ENCODE measurements at places on chromosomes 11 and 22.

GRCh38 chr11:32821917-32822560 lies 7.7 kb upstream of the PRRG4 start:
- DNase-seq = no peak

DNA sequence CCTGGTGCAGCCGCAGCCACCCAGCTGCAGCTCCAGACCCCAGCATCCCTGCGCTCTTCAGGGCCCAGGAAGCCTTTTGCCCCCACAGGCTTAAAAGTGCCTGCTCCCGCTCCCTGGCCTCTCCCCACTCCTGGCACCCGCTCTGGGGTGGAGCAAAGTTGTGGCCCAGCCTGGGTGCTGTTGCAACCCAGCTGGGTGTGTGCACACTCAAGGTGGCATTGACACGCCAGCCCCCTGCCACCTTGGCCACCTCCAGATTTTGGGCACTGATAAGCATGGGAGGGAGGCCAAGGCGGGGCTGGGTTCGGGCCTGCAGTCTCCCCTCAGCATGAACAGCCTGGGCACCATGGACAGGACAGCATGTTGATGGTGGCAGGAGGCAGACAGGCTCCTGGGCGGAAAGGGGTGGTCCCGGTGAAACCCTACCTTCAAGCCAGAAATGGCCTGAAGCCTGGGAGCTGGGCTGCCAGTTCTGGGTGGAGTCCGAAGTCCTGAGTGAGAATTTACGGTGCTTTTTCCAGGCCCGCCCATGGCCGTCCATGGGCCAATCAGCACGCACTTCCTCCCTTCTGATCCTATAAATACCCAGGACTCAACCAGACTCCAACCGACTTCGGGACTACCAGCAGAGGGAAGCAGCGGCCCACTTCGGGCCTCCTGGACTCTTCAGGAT lies 23.6 kb upstream of the RNASEH2C start:
- no peak for DNase-seq

DNA sequence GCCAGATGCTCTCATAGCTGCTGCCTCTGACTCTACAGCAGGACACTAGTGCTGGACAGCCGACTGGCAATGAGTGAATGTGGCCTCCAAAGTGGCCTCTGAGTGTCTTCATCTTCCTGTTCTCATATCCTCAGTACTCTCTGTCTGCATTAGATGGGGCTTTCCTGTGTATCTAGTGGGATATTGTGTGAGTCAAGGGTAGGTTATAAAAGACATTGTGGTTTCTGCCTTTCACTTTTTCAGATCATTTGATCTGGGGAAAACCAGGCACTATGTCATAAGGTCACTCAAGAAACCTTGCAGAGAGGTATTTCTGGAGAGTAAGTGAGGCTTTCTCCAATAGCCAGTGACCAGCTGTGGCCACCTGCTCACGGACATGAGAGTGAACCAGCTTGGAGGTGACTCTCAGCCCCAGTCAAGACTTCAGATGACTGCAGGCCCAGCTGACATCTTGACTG lies 333.6 kb upstream of the NCAM1 start:
- DNase-seq = no peak

DNA sequence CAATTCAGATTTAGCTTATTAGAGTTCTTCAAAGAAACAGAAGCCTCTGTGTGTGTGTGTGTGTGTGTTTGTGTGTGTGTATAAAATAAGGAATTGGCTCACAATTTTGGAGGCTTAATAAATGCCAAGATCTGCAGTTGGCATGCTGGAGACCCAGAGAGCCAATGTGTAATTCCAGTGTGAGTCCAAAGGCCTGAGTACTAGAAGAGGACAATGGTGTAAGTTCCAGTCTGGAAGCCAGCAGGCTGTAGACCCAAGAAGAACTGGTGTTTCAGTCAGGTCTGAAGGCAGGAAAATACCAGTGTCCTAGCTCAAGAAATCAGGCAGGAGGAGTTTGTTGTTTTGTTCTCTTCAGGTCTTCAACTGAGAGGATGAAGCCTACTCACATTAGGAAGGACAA lies 20.0 kb downstream of the TMEM135 start:
- no peak for DNase-seq

DNA sequence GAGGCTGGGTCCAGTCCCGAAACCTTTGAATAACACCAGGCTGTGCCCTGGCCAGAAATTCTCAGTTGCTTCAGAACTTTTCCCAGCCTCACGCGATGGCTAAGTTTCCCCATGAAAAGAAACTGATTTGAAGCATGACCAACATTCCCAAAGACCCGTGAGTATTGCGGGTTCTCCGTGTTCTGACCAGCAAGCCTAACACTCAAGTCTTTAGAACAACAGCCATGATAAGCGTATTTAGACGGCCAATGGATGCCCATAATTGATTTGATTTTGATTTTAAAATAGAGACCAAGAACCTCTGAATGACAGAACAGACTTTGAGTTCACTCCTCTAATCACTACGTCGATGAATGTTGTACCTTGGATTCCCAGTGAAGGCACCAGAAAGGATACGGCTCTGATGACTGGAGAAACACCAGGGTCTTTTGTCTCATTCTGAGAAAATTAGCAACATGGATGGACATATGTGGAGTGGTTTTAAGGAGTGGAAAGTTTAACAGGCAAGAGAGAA lies 43.9 kb downstream of the ZNF280B start:
- no peak for DNase-seq

Measured in activated CD8-positive, alpha-beta memory T cell treated with anti-CD3 and anti-CD28 coated beads for 1 hour (primary cell).